Stimulated activated CD4-positive, alpha-beta T cell treated with anti-CD3 and anti-CD28 coated beads, Interleukin-2, amount 100 ng/mL, for 24 hours (primary cell): ENCODE measurements at places on chromosomes 12 and 14.
A peak's percentile ranks its signal among the peaks of the same experiment; 100 is the strongest.

GRCh38 chr12:111766608-111767361 lies at the start of gene ALDH2:
Gene ALDH2 (plus strand): TSS chr12:111766933. CDS start chr12:111766983, 50 bp downstream.
- peak; percentile 26 for DNase-seq

- DNase-seq = no peak
Measured at GRCh38 chr14:69948351-69948750, 69.1 kb downstream of the SMOC1 start.

- DNase-seq = no peak
Measured at GRCh38 chr12:107306141-107306659, 212.9 kb upstream of the CRY1 start.

DNA sequence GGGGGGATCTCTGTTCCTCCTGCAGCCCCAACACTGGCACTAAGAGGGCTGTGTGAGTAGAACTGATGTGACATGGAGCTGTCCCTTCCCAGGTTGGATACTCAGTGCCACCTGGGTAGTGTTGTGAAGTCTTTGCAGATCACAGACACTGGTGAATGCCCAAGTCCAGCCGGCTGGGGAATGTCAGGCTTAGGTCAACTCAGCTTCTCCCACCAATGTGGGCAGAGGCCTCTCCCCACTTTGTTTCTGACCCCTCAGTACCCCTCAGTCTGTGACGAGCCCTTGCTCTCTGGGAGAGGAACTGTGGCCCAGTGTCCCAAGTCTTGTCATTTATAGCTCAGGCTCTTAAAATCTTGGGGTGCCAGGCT lies 11.3 kb downstream of the SLC25A29 start:
- DNase-seq = no peak

DNA sequence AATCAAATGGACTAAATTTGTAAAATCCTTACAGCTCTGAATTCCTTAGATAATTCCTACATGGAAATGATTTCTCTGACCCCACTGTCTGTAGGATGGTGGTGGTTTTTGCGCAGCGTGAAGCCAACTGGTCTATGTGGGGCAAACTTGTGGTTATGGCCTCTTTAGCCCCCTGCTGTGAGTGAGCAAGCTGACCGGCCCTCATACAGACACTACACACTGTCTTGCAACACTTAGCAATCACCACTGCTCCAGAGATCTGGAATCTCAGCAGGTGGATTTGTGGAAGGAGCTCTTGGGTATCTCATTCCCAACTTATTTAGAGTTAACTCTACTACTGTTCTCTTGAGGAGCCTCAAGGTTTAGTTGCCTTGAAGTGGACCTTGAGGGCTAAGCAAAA lies 70.2 kb downstream of the SCN8A start:
- DNase-seq = no peak

DNA sequence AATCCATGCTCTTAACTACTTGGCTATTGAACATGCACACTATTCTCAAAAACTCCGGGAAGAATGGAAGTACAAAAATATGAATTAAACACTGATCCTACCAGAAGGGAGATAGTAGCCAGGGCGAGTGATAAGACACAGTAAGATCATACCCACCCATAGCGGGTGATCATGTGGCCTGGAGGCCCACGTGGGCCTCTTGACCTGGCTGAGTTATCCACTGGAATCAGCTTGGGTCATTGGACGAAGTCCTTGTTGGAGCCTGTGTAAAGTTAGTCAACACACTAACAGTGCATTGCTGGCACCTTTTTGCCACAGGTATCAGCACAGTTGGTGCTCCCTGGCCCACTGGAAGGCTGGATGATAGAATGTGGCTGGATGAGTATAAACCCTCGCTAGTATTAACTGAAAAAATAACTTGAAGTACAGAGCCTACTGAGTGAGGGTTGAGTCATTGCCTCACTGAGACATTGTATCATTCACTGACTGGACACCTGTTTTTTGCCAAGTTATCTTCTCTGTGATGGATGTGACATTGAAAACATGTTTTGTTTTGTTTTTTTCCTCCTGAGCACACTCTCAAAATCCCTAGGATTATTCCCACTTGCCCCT lies 149.2 kb upstream of the FUT8 start:
- DNase-seq = no peak

GRCh38 chr12:17982556-17982955 lies 107.4 kb downstream of the RERGL start:
- DNase-seq = no peak

GRCh38 chr12:31236998-31237637 lies 88.8 kb downstream of the SINHCAF start:
- no peak for DNase-seq

DNA sequence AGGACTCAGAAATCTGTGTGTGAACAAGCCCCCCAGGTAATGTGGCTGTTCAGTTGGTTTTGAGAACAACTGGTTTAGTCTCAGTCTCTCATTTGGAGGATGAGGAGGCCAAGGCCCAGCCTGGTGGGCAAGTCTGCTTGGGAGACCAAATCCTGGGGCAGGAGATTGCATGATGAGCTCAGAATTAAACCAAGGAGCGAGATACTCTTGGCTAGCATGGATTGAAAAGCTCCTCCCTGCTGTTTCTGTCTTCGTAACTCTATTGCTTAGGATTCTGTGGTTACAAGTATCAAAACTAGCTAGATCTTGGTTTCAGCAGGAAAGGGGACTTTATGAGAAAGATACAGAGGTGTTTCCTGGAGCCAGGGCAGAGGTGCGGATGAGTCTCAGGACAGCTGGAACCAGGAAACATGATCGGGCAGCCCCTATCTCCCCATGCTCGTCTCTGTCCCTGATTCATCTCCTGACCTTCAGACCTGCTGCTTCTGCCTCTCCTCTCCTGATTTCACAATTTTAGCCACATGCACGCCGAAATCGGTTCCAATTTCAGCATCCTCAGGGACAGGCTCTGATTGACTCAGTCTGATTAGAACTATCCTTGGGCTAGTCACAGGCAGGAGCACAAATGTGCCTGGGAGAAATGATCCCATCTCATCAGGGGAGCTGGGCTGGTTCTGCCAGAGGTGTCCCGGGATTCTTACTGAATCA lies 40.2 kb upstream of the RIN3 start:
- DNase-seq = no peak

DNA sequence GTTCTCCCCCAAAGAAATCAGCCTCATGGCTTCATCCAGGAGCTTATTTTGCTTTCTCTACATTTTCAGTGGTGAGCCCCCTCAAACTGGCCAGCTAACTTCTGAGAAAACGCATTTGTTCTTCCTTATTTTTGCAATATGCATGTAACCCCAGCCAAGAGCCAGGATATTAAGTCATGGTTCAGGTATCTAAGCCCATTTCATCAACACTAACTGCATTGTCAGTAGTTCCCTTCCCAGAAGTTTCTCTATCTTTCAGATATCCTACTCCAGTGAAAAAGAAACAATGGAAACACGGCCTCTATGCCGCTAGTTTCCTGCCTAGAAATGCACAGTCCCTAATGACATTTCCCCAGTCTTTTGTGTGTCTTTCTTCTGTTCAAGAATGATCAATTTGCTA lies 102.8 kb upstream of the RASSF8 start:
- no peak for DNase-seq

DNA sequence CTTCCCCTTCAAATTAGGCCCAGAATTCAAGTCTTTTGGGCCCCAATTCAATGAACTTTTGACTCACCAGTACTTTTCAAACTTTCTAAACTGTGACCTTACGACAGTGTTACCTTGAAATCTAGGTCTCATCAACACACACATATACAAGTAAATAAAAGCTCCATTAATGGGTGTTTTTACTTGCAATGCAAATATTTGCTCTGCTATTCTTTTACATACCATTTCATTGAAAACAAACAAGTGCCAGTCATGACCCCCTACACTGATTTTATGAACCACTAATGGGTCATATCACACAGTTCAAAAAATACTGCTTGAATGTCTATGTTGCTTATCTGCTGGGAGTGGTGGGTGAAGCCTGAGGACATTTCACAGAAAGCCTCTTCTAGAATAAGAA lies 9.1 kb upstream of the NR1H4 start:
- no peak for DNase-seq

GRCh38 chr12:121494093-121494787 lies 86.6 kb downstream of the KDM2B start:
- peak; percentile 72 for DNase-seq

DNA sequence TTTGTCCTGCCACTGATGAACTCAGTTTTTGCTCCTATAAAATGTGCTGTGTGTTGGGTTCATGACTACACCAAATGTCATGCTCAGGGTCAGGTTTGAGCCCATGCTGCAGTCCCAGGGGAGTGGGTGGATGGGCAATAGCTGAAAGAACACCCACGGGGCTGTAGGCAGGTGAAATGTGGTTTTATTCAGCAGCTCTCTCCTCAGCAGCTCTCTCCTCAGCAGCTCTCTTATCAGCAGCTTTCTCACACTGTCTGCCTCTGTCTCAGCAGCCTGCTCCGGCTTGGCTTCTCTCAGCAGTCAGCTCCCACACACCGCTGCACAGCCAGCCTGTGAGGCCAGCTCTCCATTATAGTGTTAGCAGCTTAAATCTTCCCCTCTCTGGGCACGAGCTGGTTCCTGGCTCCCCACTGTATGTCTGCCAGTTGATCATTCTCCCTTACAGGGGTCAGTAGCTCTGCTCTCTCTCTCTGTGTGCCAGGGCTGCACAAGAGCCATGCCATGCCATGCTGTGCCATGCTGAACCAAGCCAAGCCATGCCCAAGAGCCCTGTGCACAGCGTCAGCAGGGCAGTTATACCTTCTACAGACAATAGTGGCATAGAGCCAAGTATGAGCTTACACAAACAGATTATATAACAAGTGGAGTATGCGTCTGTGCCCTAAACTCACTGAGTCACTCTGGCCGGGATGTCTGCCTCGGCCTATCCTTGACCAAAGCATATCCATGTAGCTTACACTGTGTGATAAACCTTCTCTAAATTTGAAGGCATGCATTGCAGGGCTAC lies 303.3 kb upstream of the TMPO start:
- DNase-seq = no peak

DNA sequence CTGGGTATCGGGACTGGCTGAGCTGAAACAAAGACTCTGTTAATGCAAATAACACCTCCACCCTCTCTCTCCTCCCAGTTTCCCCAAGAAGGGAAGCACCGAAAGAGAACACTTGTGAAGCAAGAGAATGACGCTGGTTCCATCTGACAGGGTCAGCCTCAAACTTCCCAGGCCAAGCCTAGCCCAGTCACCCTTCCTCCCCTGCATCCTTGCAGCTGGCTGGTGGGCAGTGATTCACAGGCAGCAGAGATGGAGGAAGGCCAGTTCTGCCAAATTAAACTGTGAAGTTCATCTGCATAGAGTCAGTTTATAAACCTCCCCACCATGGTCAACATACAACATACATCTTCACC lies 2.8 kb downstream of the LRRC74A start:
- no peak for DNase-seq

DNA sequence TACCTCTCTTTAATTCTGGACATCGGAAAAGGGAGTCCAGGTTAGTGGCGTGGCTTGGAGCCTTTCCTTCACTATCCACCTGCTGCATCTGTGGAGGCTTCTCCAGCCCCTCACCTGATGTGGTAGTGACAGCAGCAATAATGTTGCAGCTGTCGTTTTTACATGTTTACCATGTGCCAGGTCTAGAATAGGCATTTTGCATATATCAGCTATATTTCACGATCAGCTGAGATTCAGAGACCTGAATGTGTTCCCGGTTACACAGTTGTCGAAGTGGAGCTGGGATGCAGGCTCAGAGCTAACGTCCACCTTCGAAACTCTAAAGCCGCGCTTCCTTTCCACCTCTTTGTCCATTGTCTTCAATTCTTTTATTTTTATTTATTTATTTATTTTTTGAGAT lies 91.0 kb downstream of the BORCS5 start:
- no peak for DNase-seq

DNA sequence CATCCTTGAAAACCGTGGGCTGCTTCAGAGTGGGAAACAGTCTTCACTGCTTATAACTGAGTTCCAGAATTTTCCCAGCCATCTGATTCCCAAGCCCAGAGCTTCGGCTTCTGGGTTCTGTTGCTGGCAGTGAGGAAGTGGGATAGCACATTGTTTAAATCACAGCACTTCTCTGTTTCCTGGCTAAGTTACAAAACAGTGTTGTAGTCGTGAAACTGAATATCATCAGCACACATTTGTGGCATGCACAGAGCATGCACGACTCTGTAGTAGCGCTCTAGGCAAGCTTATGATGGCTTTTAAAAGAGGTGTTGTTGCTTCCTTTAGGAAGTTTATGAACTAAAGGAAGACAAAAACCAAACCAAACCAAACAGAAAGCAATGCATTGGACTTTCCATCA lies 1005.5 kb downstream of the NRXN3 start:
- no peak for DNase-seq

DNA sequence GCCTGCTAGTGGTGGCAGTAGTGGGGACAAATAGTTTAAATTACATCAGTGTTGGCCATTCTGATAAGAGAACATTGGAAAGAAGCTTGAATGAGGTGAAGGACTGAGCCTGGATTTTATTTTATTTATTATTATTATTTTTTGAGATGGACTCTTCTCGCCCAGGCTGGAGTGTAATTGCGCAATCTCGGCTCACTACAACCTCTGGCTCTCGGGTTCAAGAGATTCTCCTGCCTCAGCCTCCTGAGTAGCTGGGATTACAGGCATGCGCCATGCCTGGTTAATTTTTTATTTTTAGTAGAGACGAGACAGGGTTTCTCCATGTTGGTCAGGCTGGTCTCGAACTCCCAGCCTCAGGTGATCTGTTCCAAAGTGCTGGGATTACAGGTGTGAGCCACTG lies 739.4 kb downstream of the AACS start:
- DNase-seq = no peak
